ENCODE measurements at places on chromosomes 2 and 18.

GRCh38 chr2:103138123-103138901 is 376.5 kb downstream of the TMEM182 start:
- no peak for DNase-seq

DNA sequence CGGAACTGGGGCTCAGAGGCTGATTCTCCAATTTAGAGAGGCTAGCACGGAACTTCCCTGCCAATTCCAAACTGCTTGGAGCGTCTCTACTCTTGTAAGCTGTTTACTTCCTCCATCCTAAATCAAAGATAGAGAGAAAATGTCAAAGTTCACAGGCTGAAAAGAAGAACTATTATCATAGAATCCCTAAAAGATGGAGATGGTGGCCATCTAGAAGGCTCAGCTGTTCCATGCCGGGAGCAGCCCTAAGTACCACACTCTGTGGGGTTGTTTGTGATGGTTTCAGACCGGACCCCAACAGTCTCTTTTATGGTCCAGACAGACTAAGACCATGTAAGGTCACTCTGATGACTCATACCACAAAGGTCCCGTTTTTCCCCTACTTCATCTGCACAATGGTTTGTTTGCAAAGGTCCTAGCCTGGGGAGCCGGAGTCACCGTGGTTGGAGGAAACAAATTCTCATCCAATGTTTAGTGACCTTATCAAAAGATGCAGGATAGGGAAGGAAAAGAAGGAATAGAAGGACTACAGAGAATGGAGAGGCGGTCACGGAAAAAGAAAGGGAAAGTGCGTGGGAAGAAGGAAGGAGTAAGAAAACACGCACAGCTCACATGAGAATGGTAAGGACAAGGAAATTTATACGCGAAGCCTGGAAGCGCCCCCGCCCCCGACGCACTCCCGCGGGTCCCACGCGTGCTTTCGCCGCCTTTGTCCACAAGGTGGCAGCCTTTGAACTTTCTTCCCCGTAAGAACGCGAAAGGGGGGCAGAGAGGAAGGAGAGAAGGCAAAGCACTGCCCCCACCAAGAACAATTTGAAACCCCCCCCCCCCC is 453 bp upstream of the ANTXR1 start:
- no peak for DNase-seq

DNA sequence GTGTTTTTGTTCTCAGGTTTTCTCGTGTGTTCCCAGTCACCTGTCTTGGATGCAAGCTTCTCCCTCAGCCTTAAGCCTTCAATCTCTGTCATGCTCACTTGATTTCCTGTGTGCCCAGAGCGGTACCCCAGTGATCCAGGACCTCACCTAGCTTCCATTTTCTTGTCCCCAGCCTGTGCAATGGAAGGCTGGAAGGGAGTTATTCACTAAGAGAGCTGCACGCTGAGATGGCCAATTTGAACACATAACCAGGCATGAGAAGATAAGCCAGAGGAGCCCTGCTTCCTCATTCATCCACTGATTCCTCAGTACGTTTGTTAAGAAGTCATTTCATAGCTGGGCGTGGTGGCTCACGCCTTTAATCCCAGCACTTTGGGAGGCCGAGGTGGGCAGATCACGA is 130.8 kb upstream of the SERPINE2 start:
- no peak for DNase-seq

- peak; percentile 74 for DNase-seq
These were observed 35.8 kb upstream of the GRB14 start for GRCh38 chr2:164657129-164657528.

DNA sequence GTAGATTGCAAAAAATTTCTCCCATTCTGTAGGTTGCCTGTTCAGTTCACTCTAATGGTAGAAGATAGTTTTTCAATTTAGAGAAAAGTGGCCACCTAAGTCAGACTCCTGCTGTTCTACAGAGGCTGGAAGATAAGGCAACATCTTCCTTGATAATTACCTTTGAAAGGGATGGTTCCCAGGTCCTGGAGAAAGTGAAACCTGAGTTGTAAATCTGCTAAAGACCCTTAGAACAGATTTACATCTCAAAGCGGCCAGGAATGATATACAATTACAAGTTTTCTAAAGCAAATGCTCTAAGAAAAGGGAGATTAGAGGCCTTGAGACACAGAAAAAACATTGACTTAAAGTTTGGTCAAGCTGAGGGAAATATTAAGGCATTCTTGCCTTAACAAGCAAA is 1350.2 kb upstream of the FAM98A start:
- no peak for DNase-seq

DNA sequence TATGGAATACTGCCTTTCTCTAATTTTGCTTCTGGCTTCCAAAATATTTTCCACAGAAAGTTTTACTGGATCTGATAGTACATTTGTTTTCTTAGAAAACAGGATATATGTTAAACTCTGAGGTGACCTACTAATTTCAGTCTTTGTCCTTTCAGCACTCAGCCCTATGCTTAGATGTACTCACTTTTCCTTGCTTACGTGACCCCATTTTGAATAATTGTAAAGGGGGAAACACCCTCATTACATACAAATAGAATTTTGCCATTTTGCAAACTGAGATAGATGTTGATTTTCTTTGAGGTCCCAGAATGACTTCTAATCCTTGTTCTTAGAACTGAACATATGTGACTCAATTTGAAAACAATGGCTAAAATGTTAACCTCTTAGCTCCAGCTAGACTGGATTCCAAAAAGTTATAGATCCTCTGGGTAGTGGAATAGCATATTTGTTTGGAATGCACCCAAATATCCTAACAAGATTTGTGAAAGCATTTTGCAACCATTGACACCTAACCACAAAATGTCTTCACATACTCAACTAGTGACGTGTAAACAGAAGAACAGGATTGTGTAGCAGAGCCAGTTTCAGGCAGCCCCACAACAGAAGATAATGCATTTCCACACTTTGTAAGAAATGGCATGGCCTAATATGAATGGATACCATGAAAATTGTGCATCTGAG is 44.8 kb upstream of the EHBP1 start:
- DNase-seq = peak; percentile 90

GRCh38 chr2:173239644-173240043 is 115.0 kb upstream of the CDCA7 start:
- DNase-seq = no peak

All from AG09309 (cell line).